Effector memory CD8-positive, alpha-beta T cell (primary cell): ENCODE measurements at places on chromosomes 4 and X.

DNA sequence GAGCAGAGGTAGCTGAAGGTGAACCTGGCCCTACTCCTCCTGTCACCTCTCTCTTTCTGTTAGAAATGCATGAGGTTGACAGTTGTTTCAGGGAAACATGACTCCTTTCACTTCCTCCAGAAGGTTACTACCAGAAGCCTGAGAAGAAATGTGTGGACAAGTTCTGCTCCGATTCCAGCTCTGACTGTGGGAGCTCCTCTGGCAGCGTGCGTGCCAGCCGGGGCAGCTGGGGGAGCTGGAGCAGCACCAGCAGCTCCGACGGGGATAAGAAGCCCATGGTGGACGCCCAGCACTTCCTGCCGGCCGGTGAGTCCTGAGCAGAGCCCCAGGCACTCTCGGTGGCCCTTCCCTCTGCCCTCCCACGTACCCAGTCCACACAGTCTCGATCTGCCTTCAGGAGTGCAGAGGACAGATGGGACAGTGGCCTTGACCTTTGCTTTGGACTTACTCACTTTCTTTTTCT, 61.3 kb upstream of the TLR2 start:
- no peak for DNase-seq

GRCh38 chr4:137524725-137525369, 7.4 kb downstream of the PCDH18 start:
- no peak for DNase-seq

GRCh38 chr4:94934201-94934600, 176.4 kb downstream of the BMPR1B start:
- no peak for DNase-seq

- DNase-seq = no peak
Measured at GRCh38 chr4:82213485-82214417, 160.0 kb downstream of the HNRNPD start.

DNA sequence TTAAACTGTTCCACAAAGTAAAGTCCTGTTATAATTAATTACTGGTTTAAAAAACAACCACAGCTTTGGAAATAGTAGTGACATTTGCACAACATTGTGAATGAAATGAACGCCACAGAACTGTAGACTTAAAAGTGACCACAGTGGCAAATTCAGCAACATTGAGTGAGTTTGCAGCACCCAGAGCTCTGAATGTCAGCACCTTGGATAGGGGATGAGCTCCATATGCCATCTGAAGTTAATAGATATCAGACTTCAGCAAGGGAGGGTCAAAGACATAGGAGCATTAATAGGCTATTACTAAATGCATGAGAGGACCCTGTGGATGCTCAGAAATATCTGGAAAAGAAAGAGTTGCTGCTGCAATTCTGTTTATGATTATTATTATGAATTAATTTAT, 55.3 kb upstream of the KCNIP4 start:
- no peak for DNase-seq

DNA sequence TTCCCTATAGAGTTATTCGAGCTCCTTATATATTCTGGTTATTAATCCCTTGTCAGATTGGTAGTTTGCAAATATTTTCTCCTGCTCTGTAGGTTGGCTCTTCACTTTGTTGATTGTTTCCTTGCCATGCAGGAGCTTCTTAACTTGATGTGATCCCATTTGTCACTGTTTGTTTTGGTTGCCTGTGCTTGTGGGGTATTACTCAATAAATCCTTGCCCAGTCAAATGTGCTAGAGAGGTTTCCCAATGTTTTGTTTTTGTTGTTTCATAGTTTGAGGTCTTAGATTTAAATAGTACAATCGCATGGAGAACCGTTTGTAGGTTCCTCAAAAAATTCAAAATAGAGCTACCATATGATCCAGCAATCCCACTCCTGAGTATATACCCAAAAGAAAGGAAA, 2.3 kb upstream of the SYTL5 start:
- DNase-seq = no peak

DNA sequence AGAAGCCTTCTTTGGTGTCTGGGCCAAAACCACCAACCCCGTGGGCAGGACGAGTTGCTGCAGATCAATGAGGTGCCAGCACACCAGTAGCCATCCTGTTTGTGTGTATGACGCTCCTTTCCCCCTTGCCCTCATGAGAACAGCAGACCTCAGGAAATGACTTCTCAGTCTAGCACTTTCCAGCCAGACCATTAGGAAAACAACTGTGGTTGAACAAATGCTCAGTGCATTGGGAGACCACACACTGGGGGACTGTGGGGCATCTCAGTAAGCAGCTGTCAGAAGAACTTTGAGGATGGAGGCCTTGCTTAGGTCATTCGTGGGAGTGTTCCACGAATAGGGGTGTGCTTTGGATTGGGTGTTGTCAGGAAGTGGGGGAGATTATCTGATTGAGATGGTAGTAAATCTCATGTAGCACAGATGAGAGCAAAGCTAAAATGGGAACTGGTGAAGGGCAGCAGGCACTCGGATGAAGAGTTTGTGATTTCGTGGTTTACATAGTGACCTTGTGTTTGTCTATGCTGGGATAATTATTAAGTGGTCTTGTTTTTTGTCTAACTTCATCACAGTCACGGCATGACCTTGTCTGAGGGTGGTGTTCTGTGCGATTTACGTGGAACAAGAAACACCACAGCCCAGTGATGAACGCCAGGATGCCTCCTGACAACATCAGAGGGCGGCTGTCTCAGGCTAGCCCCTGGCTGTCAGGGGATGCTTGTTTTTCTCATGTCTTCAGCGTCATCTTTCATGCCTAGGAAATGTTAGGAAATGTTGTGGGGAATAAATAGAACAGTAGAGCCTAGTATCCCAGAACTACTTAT, 70.1 kb downstream of the USP46 start:
- no peak for DNase-seq

DNA sequence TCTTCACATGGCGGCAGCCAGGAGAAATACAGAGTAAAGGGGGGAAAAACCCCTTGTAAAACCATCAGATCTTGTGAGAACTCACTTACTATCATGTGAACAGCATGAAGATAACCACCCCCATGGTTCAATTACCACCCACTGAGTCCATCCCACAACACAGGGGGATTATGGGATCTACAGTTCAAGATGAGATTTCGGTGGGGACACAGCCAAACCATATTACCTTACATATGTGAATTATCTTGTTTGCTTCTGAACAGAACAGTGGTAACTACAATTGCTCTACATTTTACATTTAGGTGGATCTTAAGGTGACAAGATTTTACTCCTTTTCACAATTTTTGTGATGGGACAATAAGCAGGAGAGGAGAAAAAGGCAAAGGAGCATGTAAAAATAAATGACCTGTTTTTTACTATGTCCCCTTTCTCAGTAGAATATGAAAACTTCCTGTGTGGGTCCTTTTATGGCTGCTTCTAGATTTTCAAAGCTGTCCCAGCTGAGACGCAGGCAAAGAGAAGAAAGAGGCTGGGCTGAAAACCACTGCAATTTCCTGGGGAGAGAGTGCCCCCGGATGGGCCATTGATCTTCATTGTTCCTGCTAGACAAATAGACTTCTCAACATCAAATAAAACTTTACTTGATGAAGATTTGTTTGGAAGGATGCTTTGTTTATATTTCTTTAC, 45.9 kb upstream of the PGM2 start:
- peak; percentile 27 for DNase-seq

DNA sequence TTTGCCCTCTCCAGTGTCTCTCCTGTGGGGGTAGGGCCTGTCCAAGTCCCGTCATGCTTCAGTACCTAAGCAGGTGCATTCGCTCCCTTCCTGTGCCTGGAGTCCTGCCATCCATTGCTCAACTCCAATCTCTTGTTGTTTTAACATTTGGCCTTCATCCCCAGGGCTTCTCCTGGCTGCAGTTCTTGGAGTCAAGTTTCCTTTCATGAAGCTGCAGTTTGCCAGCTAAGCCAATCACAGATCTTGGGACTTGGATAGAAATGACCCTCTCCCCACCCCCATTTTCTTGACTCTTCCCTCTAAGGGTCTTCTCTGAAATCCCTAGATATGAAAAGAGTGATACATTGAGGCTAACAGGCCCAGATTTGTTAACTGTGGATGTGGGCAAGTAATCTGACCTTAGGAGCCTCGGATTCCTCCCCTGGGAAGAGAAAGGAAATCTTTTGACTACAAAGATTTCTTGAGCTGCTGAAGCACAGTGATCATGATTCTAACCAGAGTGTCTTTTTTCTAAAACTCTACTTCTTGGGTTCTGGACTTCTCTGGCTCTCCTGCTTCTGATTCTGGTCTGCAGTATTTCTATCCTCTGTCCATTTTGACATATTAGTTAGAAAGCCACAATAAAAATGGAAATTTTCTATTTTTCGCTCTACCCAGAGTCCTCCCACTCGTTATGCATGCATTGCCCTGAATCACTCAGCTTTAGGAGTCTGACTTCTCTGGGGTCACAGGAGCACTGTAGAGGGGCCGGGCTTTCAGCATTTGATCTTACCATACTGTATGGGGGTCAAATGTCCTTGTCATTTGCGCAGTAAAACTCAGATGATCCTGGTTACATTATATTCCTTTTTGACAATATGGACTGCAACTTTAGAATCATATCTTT, 61.0 kb downstream of the CHRNA9 start:
- DNase-seq = no peak
